ENCODE measurements at places on chromosomes 1 and 21. TPM values are rescaled to one million over a fixed set of nuclear protein-coding genes. Genes with fewer than 3 reads are reported as not detected.

Gene ANXA9
- total RNA-seq, result 0.33 TPM

Gene LMX1A
- 0.32 TPM for total RNA-seq

Gene NBL1
- total RNA-seq, result 469 TPM

Gene CCDC30
- 0.99 TPM for total RNA-seq

Gene SELE
- total RNA-seq, result 1.7 TPM

Gene C1orf115
- total RNA-seq, result 11.1 TPM

Gene RNF19B
- total RNA-seq, result 32.3 TPM

Gene TIAM1
- total RNA-seq, result 5.4 TPM

Gene PLEKHN1
- not detected for total RNA-seq

Gene DENND1B
- 7.0 TPM for total RNA-seq

Gene TMEM59
- 260 TPM for total RNA-seq

Gene SFN
- 1.7 TPM for total RNA-seq

Gene CD48
- total RNA-seq, result 2.2 TPM

Gene SPRR5
- total RNA-seq, result not detected

Gene TMEM200B
- total RNA-seq, result 20.0 TPM

Gene KIAA0040
- total RNA-seq, result 109 TPM

Gene RIPK4
- 1.7 TPM for total RNA-seq

Gene SPRR2B
- total RNA-seq, result not detected

Gene AK5
- total RNA-seq, result 2.4 TPM

Gene CD164L2
- not detected for total RNA-seq

Gene CZIB
- total RNA-seq, result 70.6 TPM

Gene AMY1B
- total RNA-seq, result not detected

Gene CHIA
- not detected for total RNA-seq

Gene ADAMTS4
- 7.3 TPM for total RNA-seq

Gene HES2
- not detected for total RNA-seq

Gene TRIM67
- 0.13 TPM for total RNA-seq

Gene GSTM1
- total RNA-seq, result not detected

Gene PLPPR4
- 0.83 TPM for total RNA-seq

Gene HPDL
- total RNA-seq, result 0.19 TPM

Gene PTGS2
- 2.7 TPM for total RNA-seq

Gene NPPA
- total RNA-seq, result not detected

Gene CELA2A
- total RNA-seq, result not detected

Gene SLC25A34
- total RNA-seq, result 0.97 TPM

Gene DRAXIN
- not detected for total RNA-seq

Gene HJV
- total RNA-seq, result not detected

Gene LCE1C
- total RNA-seq, result not detected

Gene EFNA3
- total RNA-seq, result not detected

Gene CNR2
- not detected for total RNA-seq

Gene DSTYK
- 14.1 TPM for total RNA-seq

Gene C1orf94
- total RNA-seq, result not detected

Gene KIF21B
- total RNA-seq, result 1.6 TPM

Gene SLC26A9
- not detected for total RNA-seq

Gene NRIP1
- total RNA-seq, result 25.7 TPM

Gene RGS18
- total RNA-seq, result 0.83 TPM

Gene LCE3E
- not detected for total RNA-seq

Gene NEK2
- not detected for total RNA-seq

Gene SLC41A1
- 29.8 TPM for total RNA-seq

All from esophagus muscularis mucosa (tissue), 4 donors.